Heart right ventricle (tissue), 16 donors: ENCODE measurements at places on chromosomes 5 and 9. TPM values are rescaled to one million over a fixed set of nuclear protein-coding genes. Genes with fewer than 3 reads are reported as not detected.

DNA sequence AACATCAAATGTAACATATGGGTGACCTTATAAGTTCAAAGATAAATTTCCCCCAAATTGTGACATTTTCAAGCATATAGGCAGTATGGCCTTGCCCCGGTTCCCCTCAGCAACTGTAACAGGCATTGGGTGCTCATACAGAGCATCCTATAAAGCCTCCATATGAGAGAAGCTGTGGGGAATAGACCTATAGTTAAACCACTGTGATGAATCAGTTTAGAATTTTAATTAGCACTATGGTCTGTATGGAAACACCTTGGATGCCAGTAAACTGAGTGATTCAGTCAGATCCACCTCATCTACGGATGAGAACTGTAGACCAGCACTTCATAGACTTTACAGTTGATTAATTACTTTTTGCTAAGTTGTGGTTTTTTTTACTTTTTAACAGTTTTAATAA is 79.4 kb downstream of the ERCC6L2 start:
- DNase-seq = no peak

DNA sequence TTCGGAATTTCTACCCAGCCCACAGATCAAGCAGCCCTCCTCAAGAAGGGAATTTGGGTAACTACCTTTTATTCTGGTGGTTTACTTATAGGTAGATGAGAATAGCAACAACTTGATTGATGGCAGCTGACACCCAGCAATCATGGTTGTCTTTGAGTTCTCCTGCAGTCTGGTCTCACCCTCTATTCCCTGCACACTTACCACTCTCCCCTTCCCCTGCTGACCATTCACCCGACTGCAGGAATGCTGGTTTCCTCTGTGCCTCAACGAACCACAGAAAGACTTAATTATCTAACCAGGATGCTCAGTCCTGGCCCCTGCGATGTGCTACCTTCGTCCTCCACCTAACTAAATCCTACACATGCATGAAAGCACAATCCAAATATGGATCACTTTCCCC is 243.0 kb downstream of the RFK start:
- no peak for DNase-seq

- no peak for DNase-seq
These were observed 30.5 kb upstream of the ADAM19 start for GRCh38 chr5:157606046-157606445.

- no peak for DNase-seq
These were observed 5.6 kb downstream of the MEGF9 start for GRCh38 chr9:120708526-120709224.

- no peak for DNase-seq
These were observed 90.6 kb upstream of the ADAMTS2 start for GRCh38 chr5:179435731-179436315.

ANKRA2 gene
- 15.9 TPM for total RNA-seq

FOXD4L3 gene
- not detected for total RNA-seq
